ENCODE measurements at places on chromosomes 3 and 15. TPM values are rescaled to one million over a fixed set of nuclear protein-coding genes. Genes with fewer than 3 reads are reported as not detected.

CHST2 gene
- 13.0 TPM for total RNA-seq

SH2D7 gene
- not detected for total RNA-seq

ATP10A gene
- 14.9 TPM for total RNA-seq

EMC7 gene
- total RNA-seq = 60.2 TPM

All from smooth muscle cell of the pulmonary artery (primary cell).